Kidney epithelial cell (primary cell): ENCODE measurements at places on chromosomes 13 and 19.

- DNase-seq: no peak
Measured at GRCh38 chr13:72507416-72508199, 219.8 kb downstream of the MZT1 start.

DNA sequence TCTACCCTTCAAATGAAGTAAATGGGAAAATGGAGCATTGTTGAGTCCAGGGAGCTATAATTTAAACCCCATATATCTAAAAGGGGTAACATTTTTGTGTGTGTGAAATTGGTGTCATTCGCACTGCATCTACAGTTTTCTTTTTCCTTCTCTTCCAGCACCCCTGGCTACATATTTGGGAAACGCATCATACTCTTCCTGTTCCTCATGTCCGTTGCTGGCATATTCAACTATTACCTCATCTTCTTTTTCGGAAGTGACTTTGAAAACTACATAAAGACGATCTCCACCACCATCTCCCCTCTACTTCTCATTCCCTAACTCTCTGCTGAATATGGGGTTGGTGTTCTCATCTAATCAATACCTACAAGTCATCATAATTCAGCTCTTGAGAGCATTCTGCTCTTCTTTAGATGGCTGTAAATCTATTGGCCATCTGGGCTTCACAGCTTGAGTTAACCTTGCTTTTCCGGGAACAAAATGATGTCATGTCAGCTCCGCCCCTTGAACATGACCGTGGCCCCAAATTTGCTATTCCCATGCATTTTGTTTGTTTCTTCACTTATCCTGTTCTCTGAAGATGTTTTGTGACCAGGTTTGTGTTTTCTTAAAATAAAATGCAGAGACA lies 28.6 kb downstream of the ALOX5AP start:
- no peak for DNase-seq

GRCh38 chr13:42272804-42273175 lies 838 bp downstream of the AKAP11 start:
- DNase-seq: no peak

DNA sequence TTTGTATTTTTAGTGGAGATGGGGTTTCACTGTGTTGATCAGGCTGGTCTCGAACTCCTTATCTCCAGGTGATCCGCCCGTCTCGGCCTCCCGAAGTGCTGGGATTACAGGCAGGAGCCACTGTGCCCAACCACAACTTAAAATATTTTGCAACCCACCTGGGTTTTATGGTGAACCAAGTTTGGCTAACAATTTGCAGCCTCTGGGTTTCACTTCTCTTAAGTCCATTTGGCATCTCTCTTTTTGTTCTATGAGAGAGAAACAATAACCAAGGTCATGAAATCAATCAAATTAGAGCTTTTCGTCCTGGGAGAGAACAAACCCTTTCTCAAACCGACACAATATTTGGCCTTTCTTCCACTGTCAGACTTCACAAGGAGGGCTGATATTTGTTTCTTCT lies 5.6 kb upstream of the SMAD9 start:
- no peak for DNase-seq
